ENCODE measurements at places on chromosomes 12 and 14.

GRCh38 chr14:104111301-104112112, 26.0 kb downstream of the ASPG start:
- no peak for DNase-seq

DNA sequence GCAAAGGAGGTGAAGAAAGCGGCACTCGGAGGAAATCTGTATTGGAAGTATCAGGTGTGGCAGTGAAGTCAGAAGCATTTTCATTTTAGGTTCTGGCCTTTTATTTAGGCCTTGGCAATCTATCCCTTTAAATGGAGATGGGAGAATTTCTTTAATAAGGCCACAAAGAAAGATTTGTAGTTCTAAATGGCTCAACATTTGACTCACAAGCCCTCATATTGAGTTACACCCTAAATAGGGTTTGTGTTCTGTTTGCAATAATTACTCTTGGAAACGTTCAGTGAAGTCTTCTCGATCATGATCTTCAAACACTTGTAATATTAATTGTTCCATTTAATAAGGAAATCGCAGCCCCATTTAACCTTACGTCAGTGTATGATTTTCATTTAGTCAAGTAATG, 25.3 kb upstream of the TMEM260 start:
- DNase-seq: no peak

GRCh38 chr14:45253754-45254310, 830 bp upstream of the MIS18BP1 start:
- peak; percentile 9 for DNase-seq

GRCh38 chr12:50326590-50327284, 43.4 kb upstream of the LIMA1 start:
- no peak for DNase-seq

DNA sequence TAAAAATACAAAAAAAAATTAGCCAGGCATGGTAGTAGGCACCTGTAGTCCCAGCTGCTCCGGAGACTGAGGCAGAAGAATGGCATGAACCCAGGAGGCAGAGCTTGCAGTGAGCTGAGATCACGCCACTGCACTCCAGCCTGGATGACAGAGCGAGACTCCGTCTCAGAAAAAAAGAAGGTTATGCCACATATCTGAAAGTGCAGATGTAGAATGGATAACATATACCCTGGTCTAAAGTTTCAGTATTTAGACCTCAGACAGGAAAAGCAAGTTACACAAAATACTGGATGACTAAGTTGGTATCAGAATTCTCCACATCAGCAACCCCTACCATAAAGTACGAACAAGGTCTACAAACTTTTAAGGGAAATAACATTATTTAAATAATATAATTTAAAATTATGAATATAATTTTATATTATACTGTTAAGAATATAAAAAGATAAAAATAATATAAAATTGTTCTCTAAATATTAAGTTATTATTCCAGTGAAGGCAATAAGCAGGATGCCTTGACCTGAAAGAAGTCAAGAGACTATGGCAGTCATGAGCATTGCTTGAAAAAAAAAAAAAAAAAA, 169.9 kb downstream of the CRADD start:
- DNase-seq: no peak

- no peak for DNase-seq
Observed at GRCh38 chr12:21788089-21788983, 13.8 kb upstream of the KCNJ8 start.

DNA sequence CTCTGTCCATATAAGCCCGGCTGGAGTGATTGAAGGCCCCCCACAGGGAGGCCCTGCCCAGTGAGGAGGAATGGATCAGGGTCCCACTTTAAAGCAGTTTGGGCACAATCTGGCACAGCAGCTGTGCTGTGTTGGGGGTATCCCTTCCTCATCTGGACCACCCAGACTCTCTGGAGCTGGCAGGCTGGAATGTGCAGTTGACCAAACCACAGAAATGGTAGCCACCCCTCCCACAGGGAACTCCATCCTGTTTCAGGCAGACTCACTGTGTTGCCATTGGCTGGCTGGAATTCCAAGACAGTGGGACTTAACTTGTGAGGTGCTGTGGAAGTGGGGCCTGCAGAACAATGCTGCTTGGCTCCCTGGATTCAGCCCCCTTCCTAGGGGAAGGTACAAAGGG, 53.5 kb upstream of the YARS2 start:
- no peak for DNase-seq

- DNase-seq: no peak
Observed at GRCh38 chr12:66962290-66962689, 283.4 kb upstream of the GRIP1 start.

DNA sequence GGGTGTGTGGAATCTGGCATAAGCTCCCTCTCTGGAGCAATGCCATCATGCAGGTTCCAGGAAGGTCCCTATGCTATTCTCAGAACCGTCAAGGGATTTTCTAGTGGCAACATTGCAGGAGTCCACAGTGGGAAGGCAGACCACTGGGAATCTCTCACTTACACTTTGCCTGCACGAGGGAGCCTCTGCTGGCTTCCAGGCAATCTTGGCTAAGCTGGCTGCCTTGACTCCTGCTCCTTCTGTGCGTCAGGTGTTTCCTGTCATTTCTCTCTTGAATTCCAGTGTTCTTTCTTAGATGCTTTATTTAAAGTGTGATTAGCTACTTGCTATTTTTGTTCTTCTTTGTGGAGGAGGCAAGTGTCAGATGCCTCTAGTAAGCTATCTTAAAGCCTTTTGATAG, 414.0 kb upstream of the ATP2B1 start:
- no peak for DNase-seq

DNA sequence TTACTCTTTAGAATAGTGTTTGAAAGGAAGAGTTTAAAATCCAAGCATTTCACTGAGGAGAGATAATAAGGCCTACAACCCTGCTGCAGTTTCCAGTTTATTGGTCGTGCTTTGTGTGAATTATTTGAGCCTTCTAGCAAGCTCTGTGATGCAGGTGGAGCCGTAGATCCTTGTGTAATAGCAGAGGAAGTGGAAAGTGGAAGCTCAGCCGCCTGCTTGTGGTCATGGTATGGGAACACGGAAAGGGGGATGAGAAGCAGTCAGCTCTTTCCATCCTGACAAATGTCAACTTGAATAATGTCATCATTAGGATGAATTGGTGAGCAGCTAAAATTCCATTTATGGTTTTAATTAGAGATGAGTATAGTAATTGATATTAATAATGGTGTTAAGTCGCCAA, 29.1 kb downstream of the SYNE2 start:
- DNase-seq: no peak

All from activated naive CD8-positive, alpha-beta T cell treated with anti-CD3 and anti-CD28 coated beads, Interleukin-2, amount 50 U/mL, for 24 hours (primary cell).